ENCODE measurements at places on chromosomes 16 and 17.

- DNase-seq, result no peak
Observed at GRCh38 chr16:30972872-30973271, 12.1 kb upstream of the HSD3B7 start.

- DNase-seq, result no peak
Observed at GRCh38 chr17:75505640-75506039, 9.7 kb downstream of the CASKIN2 start.

- DNase-seq, result no peak
Observed at GRCh38 chr17:78993241-78993956, 13.7 kb upstream of the LGALS3BP start.

GRCh38 chr17:8563024-8563776 lies 67.3 kb downstream of the MYH10 start:
- no peak for DNase-seq

- DNase-seq, result no peak
Observed at GRCh38 chr16:87740909-87741424, 24.8 kb downstream of the KLHDC4 start.

DNA sequence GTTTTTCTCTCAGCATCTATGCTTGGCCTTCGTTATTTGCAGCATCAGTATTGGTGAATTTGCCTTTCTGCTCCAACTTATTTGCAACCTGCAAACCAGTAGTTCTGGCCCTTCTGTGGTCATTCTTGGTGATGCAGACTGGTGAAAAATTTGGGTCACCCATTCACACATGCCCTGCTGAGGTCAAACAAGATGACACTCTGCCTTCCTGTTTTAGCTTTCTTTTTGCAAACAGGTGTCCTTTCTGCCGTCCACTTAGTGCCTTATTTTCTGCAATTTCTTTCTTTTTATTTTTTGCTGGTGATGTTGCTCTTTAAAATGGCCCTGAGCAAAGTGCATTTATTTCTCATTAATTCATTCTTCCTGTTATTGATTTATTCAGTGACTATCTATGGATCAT lies 31.3 kb downstream of the PLCG2 start:
- no peak for DNase-seq

GRCh38 chr17:43411369-43411677 lies 12.5 kb downstream of the ARL4D start:
- no peak for DNase-seq

DNA sequence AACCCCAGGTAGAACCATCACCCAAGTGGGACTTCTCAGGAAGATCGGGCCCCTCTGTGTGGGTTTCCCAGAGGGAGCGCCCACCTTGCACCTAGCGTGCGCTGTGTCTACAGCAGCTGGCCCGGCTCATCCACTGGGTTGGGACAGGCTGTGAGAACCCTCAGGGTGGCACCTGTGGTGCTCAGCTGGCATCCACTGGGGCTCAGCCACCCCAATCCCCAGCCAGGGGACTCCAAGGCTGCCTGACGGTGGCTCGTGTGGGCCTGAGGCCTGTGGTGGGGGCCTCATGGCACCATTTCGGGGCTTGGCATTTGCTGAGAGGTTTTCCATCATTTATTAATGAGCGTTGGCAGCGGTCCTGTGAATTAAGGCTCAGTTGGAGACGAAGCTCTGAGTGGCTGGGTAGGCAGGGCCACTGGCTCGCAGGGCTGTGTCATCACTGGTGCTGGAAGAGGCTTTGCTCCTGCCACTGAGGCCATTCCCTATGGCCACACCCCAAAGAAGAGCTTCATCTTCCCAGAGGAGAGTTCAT lies 28.5 kb downstream of the CACNG4 start:
- DNase-seq, result no peak

DNA sequence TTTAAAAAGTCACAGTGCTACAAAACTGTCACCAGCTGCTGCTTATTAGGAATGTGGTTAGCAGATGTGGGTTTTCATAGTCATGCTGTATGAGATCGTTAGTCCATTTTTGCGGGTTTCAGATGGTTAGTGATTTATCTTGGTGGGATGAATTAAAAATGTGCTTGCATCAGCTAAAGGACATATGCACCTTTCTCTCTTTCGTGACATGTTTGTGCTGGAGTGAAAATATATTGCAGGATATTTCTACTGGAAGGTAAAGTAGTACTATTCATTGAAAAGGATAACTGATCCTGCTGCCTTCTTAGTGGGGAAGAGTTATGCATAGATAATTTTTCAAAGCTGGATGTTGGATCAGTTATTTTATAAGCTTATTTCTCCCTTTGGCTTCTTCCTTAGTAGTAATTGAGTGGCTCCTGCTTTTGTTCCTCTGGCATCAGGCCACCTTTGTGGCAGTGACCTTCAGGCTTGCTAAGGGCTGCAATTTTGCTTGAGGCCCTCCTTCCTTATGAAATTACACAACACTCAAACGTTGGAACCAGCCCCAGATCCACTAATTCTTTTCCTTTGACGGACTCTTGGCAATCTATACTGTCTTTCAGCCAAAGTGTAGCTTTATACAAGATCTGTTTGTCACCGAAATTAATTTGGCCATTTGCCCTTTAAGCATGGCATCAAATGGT lies 7.5 kb upstream of the SNTB2 start:
- peak; percentile 87 for DNase-seq

- no peak for DNase-seq
Observed at GRCh38 chr16:70577256-70577698, 53.7 kb downstream of the SF3B3 start.

GRCh38 chr16:69209735-69210134 lies 22.8 kb downstream of the SNTB2 start:
- DNase-seq, result no peak

DNA sequence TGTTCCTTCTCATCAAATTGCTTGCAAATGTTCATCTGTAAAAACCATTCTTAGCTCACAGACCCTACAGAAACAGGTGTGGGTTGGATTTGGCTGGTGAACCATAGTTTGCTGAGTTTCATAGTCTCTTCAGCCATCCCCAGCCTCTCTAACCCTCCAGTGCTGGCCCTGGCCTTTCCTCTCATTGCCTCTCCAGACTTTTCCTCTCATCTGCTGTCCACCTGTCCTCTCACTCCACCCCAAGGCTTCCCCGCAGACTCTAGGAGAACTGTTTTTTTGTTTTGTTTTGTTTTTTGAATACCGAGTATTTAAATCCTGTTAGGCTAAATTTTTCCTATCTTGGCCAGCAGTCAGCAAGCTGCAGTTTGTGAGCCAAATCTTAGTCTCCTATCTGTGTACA lies 41.1 kb downstream of the MEOX1 start:
- no peak for DNase-seq

- no peak for DNase-seq
Observed at GRCh38 chr16:70610273-70611223, 35.8 kb upstream of the IL34 start.

- no peak for DNase-seq
Observed at GRCh38 chr17:75806822-75807500, 22.4 kb downstream of the UNK start.

DNA sequence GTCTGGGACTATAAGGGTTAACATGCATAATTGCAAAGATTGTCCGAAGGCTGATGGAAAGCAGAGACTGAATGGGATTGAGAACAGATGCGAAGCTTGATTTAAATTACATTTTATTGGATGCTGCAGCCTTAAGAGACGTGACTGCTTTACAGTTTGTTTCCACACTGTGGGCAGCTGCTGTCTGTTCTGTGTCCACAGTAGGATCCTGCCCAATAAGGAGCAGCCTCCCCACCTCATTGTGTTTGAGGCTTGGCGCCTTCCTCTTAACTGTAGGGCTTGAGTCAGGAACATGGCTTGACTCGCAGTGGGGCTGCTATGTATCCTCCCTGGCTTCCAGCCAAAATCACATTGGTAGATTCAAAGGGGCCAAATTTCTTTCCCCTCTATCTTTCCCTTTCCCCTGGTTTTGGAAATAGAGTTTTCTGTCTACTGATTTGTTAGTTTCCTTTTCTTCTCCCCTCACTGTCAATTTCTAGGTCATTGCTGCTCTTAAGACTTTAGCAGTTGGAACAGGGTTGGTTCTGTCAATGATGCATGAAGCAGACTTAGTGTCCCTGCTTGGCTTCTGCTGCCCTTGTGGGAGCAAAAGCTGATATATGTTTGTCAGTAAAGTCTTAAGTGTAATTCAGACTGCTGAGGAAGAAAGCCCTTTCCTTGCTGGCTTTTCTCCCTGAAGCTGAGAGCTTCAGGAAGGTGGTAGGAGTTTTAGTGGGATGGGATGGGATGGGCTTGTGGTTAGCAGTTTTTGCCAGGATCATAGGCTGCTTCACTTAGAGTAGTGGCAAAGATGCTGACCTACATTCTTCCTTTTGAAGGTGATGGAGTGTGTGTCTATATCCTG lies 5.0 kb upstream of the RARA start:
- DNase-seq, result peak; percentile 69

DNA sequence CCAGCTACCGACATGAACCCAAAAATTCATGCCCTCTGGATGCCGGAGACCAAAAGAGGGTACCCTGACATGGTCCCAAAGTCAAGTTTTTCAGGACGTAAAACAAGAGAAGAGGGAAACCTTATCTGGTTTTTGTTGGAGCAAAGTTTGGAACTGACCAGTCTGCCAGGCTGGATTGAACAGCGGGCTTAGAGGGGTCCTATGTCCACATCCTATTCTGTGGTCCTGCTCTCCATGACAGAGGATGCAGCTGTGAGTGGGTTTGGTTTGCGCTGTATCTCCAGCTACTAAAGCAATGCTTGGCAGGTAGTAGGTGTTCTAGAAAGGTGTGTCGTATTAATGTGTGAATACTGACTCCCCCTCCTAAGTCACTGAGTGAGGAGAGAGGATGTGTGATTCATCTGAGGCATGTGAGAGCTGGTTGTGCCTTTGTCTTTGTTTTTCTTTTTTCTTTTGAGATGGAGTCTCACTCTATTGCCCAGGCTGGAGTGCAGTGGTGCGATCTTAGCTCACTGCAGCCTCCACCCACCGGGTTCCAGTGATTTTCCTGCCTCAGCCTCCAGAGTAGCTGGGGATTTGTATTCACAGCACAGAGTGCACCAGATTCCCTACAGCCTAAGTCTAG lies 31.0 kb downstream of the PMM2 start:
- no peak for DNase-seq

DNA sequence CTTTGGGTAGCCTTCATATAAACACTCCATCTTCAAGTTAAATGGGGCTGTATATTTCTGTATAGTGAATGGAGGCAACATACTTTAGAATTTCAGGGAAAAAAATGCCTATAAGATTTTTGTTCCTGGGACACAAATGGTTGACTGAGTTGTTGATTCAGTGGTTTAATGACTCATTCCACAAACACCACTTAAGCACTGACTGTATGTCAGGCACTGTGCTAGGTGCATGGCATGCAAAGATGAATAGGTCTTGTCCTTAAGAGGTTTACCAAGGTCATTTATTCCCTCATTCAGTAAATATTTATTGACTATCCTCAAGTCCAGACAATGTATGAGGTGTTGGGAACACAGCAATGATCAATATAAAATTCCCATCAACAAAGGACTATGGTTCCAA lies 417.1 kb downstream of the CA10 start:
- DNase-seq, result no peak

DNA sequence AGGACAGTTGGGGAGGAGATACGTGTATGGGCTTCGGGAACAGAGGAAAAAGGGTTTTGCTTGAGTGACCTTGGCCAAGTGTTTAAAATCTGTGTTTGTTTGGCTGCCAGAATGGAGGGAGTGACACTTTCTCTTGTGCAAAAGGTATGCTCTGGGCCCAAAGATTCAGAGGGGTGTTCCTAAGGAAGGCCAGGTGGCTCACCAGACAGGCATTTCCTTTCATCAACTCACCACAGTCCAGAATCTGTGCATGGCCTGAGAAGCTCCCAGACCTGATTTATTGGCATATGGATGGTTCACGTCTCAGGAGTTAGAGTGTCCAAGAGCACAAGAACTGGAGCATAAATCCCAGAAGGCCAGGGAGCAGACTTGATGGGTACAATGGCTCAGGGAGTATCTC lies 53.4 kb upstream of the NLK start:
- DNase-seq, result no peak

DNA sequence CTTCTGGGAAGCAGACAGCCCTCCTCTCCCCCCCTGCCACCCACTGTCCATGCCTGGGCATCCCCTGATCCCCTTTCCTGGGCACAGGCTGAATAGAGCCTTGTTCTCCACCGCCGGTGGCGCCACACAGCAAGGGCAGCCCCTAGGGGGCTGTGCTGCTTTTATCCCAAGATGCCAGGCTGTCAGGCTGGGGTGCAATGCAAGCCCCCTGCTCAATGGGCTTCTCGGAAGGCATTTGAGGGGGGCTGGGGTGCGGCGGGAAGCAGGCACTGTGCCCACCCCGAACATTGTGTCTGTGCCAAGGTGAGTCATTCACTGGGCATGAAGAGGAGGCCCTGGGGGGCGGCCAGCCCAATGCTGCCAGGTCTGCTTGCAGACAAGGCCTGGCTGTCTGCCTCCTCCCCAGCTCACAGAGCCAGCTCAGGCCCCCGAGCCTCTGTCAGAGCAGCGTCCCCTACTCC lies 1.5 kb upstream of the GFAP start:
- DNase-seq, result no peak

GRCh38 chr17:8820311-8821010 lies 21.3 kb upstream of the MFSD6L start:
- DNase-seq, result no peak

DNA sequence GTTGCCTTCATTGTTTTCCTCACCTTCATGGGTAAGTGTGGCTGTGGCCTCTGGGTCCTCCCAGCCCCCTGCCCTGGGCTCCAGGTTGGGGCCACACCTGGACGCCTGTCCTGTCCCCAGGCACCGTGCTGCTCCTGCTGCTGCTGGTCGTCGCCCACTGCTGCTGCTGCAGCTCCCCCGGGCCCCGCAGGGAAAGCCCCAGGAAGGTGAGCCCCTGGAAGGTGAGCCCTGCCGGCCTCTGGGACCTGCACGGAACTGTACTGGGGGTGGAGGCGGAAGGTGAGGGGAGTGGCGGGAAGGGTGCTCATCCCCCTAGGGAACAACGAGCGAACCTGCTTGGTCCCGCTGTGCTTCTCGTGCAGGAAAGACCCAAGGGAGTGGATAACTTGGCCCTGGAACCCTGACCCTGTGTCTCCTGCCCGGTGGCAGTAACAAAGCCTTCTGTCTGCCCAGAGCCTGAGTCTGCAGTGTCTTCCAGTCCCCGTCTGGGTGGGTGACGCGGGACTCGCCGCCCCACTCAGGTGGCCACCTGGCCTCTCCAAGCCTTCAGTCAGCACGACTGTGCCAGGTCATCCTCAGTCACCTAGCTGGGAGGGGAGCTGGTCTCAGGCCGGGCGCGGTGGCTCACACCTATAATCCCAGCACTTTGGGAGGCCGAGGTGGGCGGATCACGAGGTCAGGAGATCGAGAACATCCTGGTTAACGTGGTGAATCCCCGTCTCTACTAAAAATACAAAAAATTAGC lies 831 bp downstream of the SMIM22 start:
- no peak for DNase-seq

- no peak for DNase-seq
Observed at GRCh38 chr16:56600398-56600999, 7.9 kb upstream of the MT2A start.

GRCh38 chr16:65116818-65117430 lies 4.9 kb downstream of the CDH11 start:
- DNase-seq, result no peak

- DNase-seq, result no peak
Observed at GRCh38 chr17:8046306-8046928, 7.6 kb downstream of the ALOX15B start.

GRCh38 chr17:47806026-47806912 lies 15.3 kb downstream of the OSBPL7 start:
- DNase-seq, result no peak

GRCh38 chr17:51435641-51436091 lies 175.3 kb downstream of the UTP18 start:
- no peak for DNase-seq

Measured in fibroblast of skin of left quadriceps (primary cell).